ENCODE measurements at places on chromosomes 12 and 14.

GRCh38 chr12:88035271-88035906 lies 6.2 kb upstream of the C12orf50 start:
- no peaks in the 10 kb centered on the region for H3K27me3 ChIP-seq
- peak; percentile 78 for DNase-seq
- peak overlapping the region; percentile 98 for H3K4me3 ChIP-seq

DNA sequence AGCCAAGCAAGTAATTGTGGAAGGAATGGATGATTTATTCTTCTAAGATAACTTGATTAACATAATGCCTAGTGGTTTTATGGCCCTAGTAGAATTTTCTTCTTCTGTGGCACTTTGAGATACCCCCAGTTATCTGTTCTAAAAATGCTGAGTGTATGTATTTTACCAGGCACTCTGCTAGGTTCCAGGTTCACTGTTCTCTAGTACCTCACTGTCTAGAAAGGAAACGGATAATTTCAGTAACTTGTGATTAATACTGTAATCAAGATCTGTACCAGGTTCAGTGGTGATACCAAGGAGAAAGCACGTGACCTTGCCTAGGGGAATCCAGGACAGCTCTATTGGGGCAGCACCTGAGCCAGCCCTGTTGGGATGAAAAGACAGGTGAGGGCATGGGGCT lies 8.0 kb downstream of the ANO6 start:
- H3K4me3 ChIP-seq, result no peak overlapping the region
- no peaks in the 10 kb centered on the region for H3K27me3 ChIP-seq
- no peak for DNase-seq
- H3K4me1 ChIP-seq, result peaks cover 89% of the 10 kb centered on the region

GRCh38 chr14:69484444-69485314 lies at the start of gene PLEKHD1:
Gene PLEKHD1 (plus strand): TSS chr14:69484728. CDS start chr14:69484966, 238 bp downstream.
- peaks cover 8% of the 10 kb centered on the region for H3K27me3 ChIP-seq
- peak within 1 kb of the TSS; percentile 58 for H3K4me3 ChIP-seq
- peaks cover 17% of the 10 kb centered on the region for H3K4me1 ChIP-seq
- no peaks in the 10 kb centered on the region for H3K36me3 ChIP-seq
- DNase-seq, result no peak
- H3K27ac ChIP-seq, result no peak within 1 kb of the TSS

GRCh38 chr12:5171701-5172100 lies 128.0 kb downstream of the KCNA5 start:
- H3K27me3 ChIP-seq, result no peaks in the 10 kb centered on the region
- peak overlapping the region; percentile 64 for H3K27ac ChIP-seq
- H3K4me3 ChIP-seq, result no peak overlapping the region
- no peak for DNase-seq
- no peaks in the 10 kb centered on the region for H3K36me3 ChIP-seq

- no peaks in the 10 kb centered on the region for H3K27me3 ChIP-seq
- H3K4me1 ChIP-seq, result no peaks in the 10 kb centered on the region
- no peak for DNase-seq
- H3K27ac ChIP-seq, result no peak overlapping the region
These were observed 30.4 kb downstream of the BRAP start for GRCh38 chr12:111655356-111655755.

DNA sequence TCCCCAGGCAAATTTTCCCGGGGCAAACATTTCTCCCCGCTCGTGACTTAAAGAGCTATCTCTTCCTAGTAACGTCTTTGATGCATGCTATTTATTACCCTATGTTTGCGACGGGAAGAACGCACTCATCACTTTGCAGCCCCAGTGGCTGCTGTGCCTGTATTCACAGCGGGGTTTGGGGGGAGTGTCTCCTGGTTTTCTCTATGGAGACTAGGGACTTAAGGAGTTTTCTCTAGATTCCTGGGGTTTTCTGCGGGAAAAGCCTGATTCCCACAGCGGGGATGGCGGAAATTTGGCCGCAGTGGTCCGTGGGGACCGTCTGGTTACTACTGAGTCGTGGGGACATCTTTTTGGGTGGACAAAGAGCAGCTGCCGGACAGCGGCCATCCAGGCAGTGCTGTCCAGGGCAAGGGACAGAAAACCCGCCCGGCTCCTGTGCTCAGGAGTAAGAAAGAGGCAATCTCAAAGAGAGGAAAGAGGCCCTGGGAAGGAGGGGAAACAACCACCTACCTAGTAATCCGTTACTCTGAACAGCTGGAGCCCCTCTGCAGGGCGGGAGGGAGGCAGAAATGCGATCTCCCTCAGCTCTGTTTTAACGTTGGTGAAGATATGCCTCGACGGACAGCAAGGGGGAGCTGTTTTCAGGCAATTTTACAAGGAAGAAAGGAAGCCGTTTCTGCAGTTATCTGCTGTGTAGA lies 771 bp upstream of the AVPR1A start:
- no peaks in the 10 kb centered on the region for H3K36me3 ChIP-seq
- DNase-seq, result no peak
- H3K27me3 ChIP-seq, result peaks cover 10% of the 10 kb centered on the region
- no peak overlapping the region for H3K27ac ChIP-seq
- H3K4me3 ChIP-seq, result peak overlapping the region; percentile 66

GRCh38 chr12:48777501-48778400 lies 11.1 kb downstream of the ADCY6 start:
- no peak for DNase-seq
- H3K4me1 ChIP-seq, result peaks cover 50% of the 10 kb centered on the region
- peaks cover 42% of the 10 kb centered on the region for H3K36me3 ChIP-seq
- no peak overlapping the region for H3K4me3 ChIP-seq
- H3K27ac ChIP-seq, result peak overlapping the region; percentile 92

DNA sequence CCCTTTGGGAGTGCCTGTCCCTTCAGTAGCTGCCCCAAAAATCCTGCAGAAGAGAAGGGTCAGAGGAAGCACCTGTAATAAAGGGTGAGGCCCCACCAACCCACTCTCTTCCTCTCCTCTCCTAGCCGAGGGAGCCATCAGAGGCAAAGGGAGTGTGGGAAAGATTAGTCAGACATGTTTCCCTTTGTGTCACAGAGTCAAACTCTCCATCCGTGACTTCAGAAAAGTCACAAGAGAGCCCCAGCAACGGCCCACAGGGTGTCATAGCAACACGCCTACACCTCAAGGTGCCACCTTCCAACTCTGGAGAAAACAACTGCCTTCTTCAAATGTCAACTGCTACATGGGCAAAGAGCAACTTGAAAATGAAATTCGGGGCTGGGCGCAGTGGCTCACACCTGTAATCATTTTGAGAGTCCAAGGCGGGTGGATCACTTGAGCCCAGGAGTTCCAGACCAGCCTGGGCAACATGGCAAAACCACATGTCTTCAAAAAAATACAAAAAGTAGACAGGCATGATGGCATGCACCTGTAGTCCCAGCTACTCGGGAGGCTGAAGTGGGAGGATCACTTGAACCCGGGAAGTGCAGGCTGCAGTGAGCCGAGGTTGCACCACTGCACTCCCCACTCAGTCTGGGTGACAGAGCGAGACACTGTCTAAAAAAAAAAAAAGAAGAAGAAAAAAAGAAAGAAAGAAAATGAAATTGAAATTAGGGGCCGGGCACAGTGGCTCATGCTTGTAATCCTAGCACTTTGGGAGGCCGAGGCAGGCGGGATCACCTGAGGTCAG lies 17.7 kb upstream of the CD27 start:
- H3K27ac ChIP-seq, result no peak overlapping the region
- DNase-seq, result no peak
- no peaks in the 10 kb centered on the region for H3K27me3 ChIP-seq
- H3K4me1 ChIP-seq, result peaks cover 25% of the 10 kb centered on the region
- H3K36me3 ChIP-seq, result no peaks in the 10 kb centered on the region

GRCh38 chr14:61701946-61702345 lies 6.6 kb downstream of the HIF1A start:
- H3K36me3 ChIP-seq, result no peaks in the 10 kb centered on the region
- H3K27ac ChIP-seq, result no peak overlapping the region
- no peak overlapping the region for H3K4me3 ChIP-seq
- no peaks in the 10 kb centered on the region for H3K27me3 ChIP-seq

DNA sequence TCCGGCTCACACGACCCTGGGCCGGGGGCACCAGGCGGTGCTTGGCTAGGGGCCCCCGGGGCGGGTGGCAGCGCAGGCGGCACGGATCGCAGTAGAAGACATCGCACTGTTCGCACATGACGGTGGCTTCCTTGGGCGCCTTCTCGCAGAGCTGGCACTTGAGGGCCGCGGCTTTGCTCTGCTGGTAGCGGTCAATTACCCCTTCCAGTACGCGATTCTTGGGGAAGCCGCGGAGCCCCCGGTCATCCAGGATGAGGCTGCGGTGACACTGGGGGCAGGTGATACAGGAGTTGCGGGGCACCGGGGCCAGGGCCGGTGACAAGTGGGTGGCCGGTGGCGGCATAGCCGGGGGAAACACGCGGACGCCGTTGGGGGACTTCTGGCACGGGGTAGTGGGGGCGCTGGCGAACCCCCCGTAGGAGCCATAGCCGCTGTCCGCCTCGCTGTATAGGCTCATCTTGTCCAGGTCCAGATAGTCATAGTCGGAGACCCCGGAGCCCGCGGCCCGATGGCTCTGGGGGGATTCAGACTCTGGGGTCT lies 553 bp downstream of the TRIM9 start:
- H3K27me3 ChIP-seq, result peaks cover 7% of the 10 kb centered on the region
- H3K4me3 ChIP-seq, result peak overlapping the region; percentile 72
- no peak overlapping the region for H3K27ac ChIP-seq
- H3K4me1 ChIP-seq, result peaks cover 29% of the 10 kb centered on the region
- H3K36me3 ChIP-seq, result no peaks in the 10 kb centered on the region

DNA sequence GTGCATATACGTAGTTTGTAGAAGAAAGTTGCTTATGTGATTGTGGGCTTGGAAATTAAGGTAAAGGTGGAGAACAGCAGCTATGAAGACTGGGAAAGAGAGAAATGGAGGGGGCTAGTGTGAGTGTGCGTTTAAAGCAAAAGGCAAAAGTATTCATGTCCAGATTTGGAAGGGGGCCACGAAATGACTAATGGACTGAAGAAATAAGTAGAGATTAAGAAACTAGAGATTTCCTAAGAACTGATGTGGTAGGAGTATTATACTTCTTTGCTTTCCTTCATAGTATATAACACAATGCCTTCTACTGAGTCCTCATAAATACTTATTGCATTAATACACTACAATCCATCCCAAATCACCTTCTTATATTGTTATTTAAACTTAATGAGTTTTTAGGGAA lies 298.6 kb upstream of the NOVA1 start:
- DNase-seq, result no peak
- no peaks in the 10 kb centered on the region for H3K4me1 ChIP-seq
- H3K27me3 ChIP-seq, result no peaks in the 10 kb centered on the region
- no peak overlapping the region for H3K4me3 ChIP-seq
- H3K27ac ChIP-seq, result no peak overlapping the region

GRCh38 chr12:24723759-24724158 lies 225.1 kb downstream of the BCAT1 start:
- no peak overlapping the region for H3K27ac ChIP-seq
- DNase-seq, result no peak
- no peak overlapping the region for H3K4me3 ChIP-seq
- H3K4me1 ChIP-seq, result no peaks in the 10 kb centered on the region
- H3K27me3 ChIP-seq, result no peaks in the 10 kb centered on the region
- H3K36me3 ChIP-seq, result no peaks in the 10 kb centered on the region

- H3K4me1 ChIP-seq, result peaks cover 26% of the 10 kb centered on the region
- peak overlapping the region; percentile 18 for H3K27ac ChIP-seq
- H3K36me3 ChIP-seq, result no peaks in the 10 kb centered on the region
- H3K4me3 ChIP-seq, result no peak overlapping the region
- H3K27me3 ChIP-seq, result no peaks in the 10 kb centered on the region
- DNase-seq, result no peak
These were observed 544.2 kb downstream of the ETNK1 start for GRCh38 chr12:23169012-23169695.

GRCh38 chr12:12171991-12172511 lies 94.8 kb downstream of the LRP6 start:
- peaks cover 22% of the 10 kb centered on the region for H3K4me1 ChIP-seq
- no peak for DNase-seq
- H3K36me3 ChIP-seq, result no peaks in the 10 kb centered on the region
- H3K27me3 ChIP-seq, result no peaks in the 10 kb centered on the region

DNA sequence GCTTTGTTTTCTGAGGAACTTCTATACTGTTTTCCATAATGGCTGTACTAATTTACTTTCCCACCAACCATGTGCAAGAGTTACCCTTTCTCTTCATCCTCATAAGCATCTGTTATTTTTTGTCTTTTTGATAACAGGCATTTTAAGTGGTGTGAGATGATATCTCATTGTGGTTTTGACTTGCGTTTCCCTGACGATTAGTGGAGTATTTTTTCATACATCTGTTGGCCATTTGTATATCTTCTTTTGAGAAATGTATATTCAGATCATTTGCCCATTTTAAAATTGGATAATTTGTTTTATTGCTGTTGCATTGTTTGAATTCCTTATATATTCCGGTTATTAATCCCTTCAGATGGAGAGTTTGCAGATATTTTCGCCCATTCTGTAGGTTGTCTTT lies 10.2 kb upstream of the HMGA2 start:
- H3K4me1 ChIP-seq, result no peaks in the 10 kb centered on the region
- H3K27me3 ChIP-seq, result no peaks in the 10 kb centered on the region
- H3K36me3 ChIP-seq, result no peaks in the 10 kb centered on the region
- no peak overlapping the region for H3K27ac ChIP-seq

GRCh38 chr12:108482717-108483212 lies 32.3 kb upstream of the FICD start:
- no peaks in the 10 kb centered on the region for H3K36me3 ChIP-seq
- H3K27ac ChIP-seq, result no peak overlapping the region
- no peak for DNase-seq
- H3K4me3 ChIP-seq, result no peak overlapping the region

DNA sequence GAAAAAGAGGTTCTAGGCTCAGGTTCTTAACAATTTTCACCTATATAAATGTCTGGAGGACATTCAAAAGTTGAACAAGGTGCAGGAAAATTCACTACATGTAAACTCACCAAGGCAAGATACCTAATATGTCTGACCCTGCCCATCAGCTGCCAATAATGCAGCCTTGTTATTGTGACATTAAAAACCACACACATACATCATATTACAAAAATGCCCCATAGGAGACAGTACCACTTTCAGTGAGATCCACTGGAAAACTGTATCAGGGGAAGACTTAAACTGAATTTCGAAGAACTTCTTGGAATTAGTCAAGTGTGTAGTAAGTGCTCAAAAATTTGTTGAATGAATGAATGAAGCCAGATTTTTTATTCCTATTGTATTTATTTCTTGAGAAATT lies 83.1 kb downstream of the KICS2 start:
- H3K27me3 ChIP-seq, result no peaks in the 10 kb centered on the region
- no peak for DNase-seq
- no peak overlapping the region for H3K27ac ChIP-seq
- no peak overlapping the region for H3K4me3 ChIP-seq
- H3K36me3 ChIP-seq, result peaks cover 9% of the 10 kb centered on the region

- H3K4me1 ChIP-seq, result no peaks in the 10 kb centered on the region
- H3K36me3 ChIP-seq, result no peaks in the 10 kb centered on the region
These were observed 645.2 kb downstream of the VRK1 start for GRCh38 chr14:97442363-97442762.

DNA sequence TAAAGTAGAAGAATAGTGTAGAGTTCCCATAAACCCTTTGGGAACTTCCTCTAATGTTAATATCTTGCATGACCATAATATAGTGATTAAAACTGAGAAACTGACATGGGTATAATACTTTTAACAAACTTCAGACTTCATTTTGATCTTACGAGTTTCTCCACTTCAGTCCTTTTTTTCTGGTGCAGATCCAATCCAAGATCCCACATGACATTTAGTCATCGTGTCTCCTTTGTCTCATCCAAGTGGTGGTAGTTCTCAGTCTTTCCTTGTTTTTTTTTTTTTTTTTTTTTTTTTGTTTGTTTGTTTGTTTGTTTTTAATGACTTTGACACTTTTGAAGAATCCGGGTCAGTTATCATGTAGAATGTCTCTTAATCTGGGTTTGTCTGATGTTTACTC lies 179.2 kb downstream of the CACNA1C start:
- H3K27ac ChIP-seq, result no peak overlapping the region
- DNase-seq, result no peak
- no peaks in the 10 kb centered on the region for H3K27me3 ChIP-seq

All from thoracic aorta (tissue), 2 donors.